ENCODE measurements at places on chromosomes 6 and 20.

- DNase-seq = no peak
These were observed 133.2 kb upstream of the SSTR4 start for GRCh38 chr20:22901921-22902320.

- DNase-seq = no peak
These were observed 85.5 kb upstream of the PMEPA1 start for GRCh38 chr20:57795342-57795697.

- DNase-seq = no peak
These were observed 105.9 kb upstream of the MAP7 start for GRCh38 chr6:136656121-136656520.

DNA sequence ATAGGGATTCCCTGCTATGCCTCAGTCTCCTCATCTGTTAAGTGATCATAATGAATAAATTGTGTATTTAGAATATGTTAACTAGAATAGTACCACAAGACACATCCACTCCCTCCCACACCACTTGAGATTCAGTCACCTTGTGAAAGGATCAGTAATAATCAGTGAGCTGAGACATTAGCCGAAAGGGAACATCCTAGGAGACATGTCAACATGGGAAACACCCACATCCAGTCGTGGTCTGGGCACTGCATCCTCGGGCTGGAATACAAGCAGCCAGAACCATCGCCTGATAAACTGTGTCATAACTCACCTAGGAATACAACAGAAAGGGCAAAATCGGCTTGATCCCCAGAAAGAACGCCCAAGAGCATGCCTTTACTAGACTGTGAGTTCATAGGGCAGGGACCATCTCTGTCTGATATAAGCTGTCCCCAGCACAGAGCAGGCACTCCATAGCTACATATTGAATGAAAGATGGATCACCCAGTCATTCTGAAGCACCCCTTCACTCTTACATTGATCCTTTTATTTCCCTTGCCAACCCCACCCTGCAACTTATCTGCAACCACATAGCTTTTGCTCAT is 23.9 kb downstream of the RIPOR2 start:
- no peak for DNase-seq

DNA sequence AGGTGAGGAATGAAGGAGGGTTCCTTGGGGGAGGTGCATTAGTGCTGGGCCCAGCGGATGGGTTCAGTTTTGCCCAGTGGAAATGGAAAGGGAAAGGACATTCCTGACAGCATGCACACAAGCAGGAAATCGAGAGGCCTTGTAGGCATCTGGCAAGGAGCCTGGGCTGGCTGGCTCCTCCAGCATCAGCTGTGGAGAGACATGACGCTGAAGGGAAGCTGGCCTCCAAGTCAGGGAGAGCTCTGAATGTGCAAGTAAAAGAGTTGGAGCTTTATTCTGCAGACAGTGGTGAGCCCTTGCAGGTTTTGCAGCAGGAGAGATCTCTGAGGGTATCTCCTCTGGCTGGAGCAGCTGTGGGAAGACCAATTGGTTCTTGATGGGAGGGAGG is 154.3 kb downstream of the MRPL14 start:
- no peak for DNase-seq

- no peak for DNase-seq
These were observed 51.0 kb downstream of the SSR1 start for GRCh38 chr6:7261852-7262461.

DNA sequence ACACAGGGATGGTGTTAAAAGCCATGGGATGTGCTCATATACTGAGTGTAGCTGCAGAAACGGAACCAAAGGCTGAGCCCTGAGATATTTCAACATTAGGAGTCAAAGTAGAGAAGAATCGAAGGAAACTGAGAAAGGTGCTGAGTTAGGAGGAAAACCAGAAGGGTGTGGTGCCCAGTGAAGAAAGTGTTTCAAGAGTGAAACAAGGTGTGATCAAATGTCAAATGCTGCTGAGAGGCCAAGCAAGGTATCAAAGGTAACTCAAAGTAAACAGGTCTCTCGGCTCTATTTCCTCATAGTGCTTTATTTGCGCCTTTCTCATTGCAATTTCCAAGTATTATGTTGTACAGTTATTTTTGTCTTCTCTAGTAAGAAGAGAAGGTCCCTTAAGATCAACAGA is 94.1 kb downstream of the PRDM1 start:
- no peak for DNase-seq

GRCh38 chr6:45773906-45774305 is 241.8 kb downstream of the CLIC5 start:
- DNase-seq = no peak

DNA sequence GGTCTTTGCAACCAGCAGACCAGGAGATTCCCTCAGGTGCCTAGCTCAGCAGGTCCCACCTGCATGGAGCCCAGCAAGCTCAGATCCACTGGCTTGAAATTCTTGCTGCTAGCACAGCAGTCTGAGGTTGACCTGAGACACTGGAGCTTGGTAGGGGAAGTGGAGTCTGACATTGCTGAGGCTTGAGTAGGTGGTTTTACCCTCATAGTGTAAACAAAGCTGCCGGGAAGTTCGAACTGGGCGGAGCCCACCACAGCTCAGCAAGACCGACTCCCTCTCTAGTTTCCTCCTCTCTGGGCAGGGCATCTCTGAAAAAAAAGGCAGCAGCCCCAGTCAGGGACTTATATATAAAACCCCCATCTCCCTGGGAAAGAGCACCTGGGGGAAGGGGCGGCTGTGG is 34.3 kb downstream of the PRSS35 start:
- DNase-seq = no peak

DNA sequence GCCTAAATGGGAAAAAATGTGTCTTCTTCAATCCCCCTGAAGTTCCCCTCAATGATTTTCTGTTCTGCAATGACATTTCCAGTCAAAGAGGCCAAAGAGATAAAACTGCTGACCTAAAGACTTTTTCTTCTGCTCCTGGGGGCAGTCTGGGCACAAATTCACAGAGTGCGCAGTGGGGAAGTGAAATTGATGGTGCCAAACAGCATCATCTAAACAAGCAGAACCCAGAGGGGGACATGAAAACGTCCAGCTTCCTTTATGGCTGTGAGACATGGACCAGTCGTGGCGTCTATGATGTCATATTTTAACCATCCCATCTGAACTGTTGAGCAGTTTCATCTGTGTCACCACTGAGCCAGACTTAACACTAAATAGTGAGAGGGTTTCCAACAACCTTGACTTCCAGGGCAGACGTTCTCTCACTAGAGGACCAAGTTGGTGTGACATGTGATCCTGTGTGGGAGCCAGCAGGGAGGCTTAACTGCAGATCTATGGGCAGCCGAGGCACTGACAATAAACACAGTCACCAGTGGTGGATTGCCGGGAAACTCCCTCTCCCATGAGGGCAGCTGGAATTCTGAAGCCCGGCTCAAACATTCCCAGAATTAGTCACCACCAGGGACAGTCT is 12.4 kb downstream of the SCML4 start:
- no peak for DNase-seq

GRCh38 chr20:62239278-62239879 is 1.1 kb downstream of the OSBPL2 start:
- no peak for DNase-seq

GRCh38 chr6:35787266-35788218 is 6.7 kb downstream of the CLPSL1 start:
- DNase-seq = no peak

- no peak for DNase-seq
These were observed 1.2 kb downstream of the PSMB8 start for GRCh38 chr6:32842690-32843089.

- no peak for DNase-seq
These were observed 60.2 kb downstream of the UNC5CL start for GRCh38 chr6:40978687-40979289.

DNA sequence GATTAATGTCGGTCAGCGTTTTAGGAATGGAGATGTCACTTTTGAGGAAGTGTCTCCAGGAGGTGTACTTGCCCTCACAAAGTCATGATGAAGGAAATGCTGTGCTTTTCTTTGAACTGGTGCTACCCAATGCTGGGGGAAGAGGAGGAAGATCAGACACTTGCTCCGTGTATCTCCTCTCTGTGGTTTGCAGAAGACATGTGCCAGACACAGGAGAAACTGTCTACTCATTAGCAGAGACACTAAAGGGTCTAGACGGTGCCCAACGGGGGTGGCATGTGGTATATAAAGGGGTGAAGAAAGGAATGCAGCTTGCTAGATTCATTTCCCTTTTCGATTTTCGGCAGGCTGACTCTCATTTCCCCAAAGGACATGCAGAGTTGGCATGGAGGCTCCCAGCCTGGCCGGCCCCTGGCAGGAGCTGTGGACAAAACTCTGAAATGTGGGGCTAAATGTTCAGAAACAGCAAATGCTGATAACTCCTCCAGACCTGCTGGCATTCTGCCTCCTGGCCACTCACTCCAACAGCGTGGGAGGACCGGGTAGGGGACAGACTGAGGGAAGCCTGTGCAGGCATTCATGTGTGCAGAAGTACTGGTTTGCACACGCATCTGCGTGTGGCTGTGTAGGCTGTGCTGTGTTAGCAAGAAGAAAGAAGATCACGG is 59.6 kb upstream of the QKI start:
- no peak for DNase-seq

DNA sequence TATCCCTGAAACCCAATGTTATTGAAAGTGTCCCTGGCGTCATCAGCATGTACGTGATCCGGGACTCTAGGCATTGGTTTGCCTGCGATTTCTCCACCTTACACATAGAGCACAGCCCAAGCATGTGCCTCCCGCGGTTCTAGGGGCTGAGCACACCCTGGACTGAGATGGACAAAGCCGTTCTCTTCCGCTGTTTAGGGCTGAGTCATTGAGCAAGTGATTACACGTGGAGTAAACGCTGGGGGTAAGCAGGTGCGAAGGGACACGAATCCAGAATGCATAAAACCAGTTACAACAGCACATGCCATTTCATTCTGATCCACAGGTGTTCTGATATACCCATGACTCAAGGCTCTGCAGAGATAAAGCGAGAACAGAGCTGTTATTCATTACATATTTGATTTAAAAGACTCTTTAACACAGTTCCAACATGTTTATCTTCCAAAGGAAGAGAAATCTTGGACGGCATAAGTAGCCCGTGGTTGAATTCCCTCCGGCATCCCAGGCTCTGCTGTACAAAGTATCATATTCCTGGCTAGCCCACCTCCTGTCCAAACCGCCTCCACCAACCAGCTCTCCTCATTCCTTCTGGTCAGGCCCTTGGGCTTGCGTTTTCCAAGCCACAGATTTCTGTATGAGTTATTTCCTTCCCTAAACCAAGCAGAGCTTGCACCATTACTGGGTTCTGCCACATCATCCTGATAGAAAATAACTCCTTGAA is 36.1 kb upstream of the THBS2 start:
- no peak for DNase-seq

DNA sequence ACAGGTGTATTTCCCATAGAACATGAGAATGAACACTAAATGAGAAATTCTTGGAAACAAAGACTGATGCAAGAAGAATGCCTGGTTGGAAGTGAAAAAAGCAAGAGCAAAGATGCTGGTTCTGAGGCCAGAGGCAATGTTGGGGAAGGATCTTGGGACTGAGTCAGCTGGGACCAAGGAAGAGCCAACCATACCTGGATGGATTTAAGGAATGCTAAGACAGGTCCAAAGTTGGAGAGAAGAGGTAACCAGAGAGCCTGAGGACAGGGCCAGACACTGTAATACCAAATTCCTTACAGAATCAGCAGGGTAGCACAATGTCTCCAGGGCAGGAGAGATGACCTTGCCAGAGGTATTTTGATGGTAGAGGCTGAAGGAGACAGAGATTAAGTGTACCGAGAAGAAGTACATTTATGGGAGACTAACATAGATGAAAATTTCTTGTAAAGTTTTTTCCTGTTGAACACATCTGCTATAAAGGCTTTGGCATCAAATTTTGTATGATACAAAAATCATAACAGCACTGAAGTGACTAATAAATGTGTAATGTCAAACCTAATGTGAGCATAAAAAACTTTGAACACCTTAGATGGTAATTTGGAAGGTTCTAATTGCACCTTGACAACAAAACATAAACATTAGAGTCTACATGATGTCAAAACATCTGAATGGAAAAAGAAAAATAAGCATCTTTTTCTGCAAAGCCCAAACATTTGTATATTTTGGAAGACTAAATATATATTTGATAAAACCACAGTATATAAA is 221.7 kb upstream of the MARCKS start:
- DNase-seq = no peak

DNA sequence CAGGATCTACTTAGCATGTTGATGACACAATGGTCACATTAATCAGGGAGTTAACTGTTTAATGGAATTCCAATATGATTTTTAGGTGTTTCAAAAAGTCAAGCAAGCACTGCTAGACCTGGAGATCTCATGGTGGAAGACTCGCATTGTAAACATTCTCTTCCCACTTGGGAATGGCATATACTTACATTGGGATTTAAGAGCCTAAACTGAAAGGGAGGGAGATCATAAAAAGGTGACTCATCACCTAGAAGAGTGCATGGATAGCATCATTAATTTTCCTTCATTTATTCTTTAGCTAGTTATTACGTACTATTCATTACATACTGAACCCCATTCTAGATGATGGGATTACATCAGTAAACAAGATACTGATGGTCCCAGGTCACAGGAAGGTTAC is 185.4 kb downstream of the TASP1 start:
- no peak for DNase-seq

DNA sequence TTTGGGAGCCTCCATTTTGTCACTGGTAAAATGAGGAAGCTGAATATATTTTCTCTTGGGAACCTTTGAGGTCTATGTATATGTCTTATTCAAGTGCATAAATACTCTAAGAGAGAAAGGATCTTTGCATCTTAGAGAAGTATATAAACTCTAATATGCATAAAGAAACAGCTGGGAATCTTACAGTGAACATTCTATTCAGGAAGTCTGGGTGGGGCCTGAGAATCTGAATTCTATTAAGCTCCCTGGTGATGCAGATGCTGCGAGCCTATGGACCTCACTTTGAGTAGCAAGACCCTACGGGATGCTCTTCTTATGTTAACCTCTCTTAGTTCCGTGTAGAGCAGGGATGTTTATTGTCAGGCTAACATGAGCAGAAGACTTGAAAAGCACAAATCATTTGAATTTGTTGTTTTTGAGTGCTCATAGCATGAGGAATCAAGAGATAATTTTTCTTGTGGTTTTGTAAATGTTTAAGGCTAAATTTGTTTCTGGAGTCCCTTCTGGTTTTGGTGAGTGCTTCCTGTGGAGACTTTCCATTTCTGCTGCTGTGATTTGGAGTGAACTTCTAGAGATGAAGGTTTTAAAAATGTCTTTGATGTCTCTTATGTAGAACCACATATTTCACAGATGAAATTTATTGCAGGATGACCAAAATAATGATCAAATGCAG is 281.2 kb upstream of the JAG1 start:
- no peak for DNase-seq

GRCh38 chr20:61736001-61736635 is 329.6 kb downstream of the TAF4 start:
- DNase-seq = no peak

Data from activated T-cell treated with anti-CD3 and anti-CD28 coated beads for 1 hour (primary cell).